NCI-H774 (cell line): ENCODE measurements at places on chromosomes 1 and 21.
A peak's percentile ranks its signal among the peaks of the same experiment; 100 is the strongest.

GRCh38 chr1:152718238-152718637 lies 10.3 kb downstream of the LCE4A start:
- DNase-seq = no peak

GRCh38 chr1:192581131-192581927 lies 5.8 kb downstream of the RGS1 start:
- DNase-seq = no peak

- no peak for DNase-seq
Measured at GRCh38 chr1:152577168-152577567, 3.1 kb downstream of the LCE3D start.

DNA sequence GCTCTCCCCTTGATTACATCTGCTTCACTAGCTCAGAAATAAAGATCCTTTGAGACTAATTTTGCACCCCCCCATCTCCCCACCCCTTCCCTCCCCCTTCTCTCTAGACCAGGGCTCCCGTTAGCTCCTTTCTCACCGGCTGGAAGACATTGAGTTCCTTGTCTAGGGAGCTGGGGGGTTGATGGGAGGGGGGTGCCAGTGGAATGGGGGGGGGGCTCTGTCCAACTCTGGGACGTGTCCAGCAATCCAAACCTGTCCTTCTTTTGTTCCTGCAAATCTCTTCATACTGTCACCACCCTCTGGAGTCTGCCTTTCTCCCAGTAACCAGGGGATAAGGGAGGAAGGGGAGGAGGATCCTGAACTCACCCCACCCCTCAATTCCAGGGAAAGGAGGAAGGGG lies 61.9 kb downstream of the RHBG start:
- no peak for DNase-seq

- DNase-seq = no peak
Measured at GRCh38 chr1:111903148-111903870, 86.2 kb downstream of the KCND3 start.

DNA sequence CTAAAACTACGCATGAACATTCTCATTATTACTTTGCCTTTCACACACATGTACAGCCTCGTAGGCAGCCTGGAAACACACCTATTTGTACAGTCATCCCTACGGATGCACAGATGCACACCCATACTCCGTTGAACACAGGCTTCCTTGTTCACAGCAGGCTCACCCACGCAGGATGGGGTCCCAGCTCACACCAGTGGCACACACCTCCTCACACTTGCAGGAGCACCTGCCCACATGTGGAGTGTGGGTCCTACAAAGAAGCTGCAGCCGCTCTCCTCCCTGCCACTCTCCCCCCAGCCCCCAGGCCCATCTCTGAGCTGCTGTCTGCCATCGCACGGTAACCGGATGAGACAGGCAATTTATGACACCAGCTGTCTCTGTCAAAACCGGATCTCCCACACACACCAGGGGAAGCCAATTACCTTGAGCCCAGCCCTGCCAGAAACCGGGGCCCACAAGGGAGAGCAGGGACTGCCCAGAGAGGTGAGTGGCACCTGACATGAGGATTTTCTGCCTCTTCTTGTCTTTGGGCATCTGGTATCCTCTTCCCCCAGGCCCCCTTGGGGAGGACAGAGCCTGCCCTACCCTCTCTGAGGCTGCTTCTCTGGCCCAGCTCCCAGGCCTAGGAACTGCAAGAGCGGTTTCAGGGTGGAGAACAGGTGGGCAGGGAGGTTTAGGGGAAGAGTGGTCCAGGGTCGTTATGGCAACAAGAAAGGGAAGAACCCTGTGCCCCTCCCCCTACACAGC lies 175.4 kb downstream of the IGSF21 start:
- DNase-seq = no peak

- no peak for DNase-seq
Measured at GRCh38 chr1:5098981-5099385, 444.6 kb downstream of the AJAP1 start.

GRCh38 chr1:110310300-110310699 lies 28.9 kb upstream of the RBM15 start:
- DNase-seq = no peak

GRCh38 chr1:159854116-159854692 lies 8.3 kb downstream of the VSIG8 start:
- peak; percentile 52 for DNase-seq

DNA sequence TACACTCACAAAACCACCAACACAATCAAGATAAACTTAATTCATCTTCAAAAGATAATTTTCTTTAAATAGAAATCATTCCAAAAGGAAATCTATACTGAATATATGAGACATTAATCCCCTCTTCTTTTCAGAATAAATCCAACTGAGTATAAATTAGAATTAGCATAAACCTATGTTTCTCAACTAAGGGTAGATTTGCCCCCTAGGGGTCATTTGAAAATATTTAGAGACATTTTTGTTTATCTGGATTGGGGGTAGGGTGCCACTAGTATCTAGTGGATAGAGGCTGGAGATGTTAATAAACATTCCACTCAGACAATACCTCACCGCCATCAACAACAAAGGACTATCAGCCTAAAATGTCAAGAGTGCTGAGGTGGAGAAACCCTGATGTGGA lies 6.5 kb upstream of the TNFSF4 start:
- DNase-seq = no peak

DNA sequence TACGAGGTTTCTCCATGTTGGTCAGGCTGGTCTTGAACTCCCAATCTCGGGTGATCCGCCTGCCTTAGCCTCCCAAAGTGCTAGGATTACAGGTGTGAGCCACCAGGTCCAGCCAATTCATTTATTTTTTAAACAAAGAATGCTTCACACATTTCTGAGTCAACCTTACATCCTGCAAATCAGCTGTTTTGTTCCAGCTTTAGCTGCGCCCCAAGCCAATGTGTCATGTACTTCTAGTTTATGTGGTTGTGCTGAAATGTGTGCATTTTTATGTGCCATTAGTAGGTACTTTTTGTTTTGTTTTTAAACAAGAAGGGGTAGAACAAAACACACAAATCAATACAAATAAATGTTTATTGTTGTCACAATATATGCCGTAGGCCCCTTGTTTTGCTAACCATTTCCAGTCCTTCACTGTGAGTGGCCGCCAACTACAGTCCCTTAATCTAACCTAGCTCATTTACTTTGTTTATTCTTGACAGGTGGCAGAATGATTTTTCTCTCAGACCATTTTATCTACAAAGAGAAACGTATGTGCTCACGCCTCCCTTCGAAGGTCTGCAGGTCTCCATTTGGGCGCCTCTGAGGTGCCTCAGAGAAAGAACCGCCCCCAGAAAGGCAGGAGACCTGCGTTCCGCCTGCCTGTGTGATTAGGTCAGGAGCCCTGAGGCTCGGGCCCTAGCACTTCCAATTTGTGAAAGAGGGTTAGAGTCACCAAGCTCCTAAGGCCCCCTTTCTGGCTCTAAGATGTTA lies 2.8 kb upstream of the CASQ2 start:
- peak; percentile 55 for DNase-seq

GRCh38 chr1:211639475-211640300 lies 35.7 kb downstream of the NEK2 start:
- DNase-seq = no peak

DNA sequence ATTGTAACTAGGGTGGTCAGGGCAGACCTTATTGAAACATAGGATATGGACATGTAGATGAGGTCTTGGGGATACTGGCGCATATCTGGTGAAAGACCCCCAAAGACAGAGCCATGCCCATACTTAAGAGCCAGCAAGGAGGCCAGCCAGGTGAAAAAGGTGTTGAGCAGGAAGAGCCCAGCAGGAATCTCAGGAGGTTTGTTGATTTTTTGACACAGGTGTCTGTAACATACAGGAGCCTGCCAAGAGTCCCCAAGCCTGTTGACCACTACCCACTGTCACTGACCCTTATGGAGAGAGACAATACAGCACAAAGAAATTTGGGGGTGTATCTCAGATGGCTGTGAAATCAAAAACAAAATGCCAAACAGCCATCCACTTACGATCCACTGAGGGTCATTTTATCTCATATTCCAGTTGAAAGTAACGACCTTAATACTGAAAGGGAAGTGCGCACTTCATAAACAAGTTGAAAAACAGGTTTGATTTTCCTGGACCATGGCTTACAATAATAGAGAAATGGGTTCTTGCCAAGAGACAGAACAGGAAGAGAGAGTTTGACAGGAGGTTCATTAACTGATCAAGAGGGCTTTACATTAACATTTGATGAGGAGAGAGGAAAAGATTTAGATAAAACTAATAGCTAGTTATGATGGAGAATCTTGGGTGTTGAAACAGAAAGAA lies 163.6 kb downstream of the GLUL start:
- DNase-seq = peak; percentile 16

DNA sequence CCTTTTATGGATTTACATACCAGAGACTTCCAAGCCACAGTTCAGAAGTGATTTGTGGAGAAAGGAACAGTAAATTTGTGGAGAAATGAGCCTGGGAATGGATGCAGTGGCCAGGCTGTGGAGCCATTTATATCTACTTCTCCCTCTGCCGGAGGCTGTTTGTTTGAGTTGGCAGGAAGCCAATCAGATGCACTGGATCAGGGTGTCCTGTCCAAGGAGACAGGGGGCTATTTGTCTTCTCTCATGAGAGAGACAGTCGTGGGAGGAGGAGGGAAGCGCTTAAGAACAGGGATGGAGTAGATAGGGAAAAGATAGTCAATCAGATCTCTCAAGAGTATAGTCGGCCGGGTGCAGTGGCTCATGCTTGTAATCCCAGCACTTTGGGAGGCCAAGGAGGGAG lies 2.8 kb upstream of the HAPLN2 start:
- peak; percentile 14 for DNase-seq

GRCh38 chr1:178541379-178541778 lies 28.5 kb downstream of the TEX35 start:
- DNase-seq = no peak

- no peak for DNase-seq
Measured at GRCh38 chr1:22545141-22545540, 18.1 kb upstream of the EPHA8 start.

DNA sequence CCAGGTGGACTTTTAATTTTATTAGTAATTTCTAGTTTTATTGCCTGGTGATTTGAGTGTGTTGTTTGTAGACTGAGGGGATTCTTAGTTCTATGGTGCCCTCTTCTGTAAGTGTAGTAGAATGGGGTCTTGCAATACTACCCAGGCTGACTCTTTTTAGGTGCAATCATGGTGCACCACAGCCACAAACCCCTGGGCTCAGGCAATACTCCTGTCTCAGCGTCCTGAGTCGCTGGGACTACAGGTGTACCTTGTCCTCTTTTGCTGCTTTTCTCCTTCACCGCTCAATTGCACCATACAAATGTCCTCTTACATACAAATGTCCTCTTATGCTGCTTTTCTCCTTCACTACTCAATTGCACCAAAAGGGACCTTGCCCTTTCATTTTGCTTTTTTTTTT lies 43.1 kb downstream of the SCP2 start:
- no peak for DNase-seq

- no peak for DNase-seq
Measured at GRCh38 chr1:112925015-112925414, 31.0 kb downstream of the SLC16A1 start.

- DNase-seq = no peak
Measured at GRCh38 chr1:107875689-107876088, 89.3 kb downstream of the VAV3 start.

DNA sequence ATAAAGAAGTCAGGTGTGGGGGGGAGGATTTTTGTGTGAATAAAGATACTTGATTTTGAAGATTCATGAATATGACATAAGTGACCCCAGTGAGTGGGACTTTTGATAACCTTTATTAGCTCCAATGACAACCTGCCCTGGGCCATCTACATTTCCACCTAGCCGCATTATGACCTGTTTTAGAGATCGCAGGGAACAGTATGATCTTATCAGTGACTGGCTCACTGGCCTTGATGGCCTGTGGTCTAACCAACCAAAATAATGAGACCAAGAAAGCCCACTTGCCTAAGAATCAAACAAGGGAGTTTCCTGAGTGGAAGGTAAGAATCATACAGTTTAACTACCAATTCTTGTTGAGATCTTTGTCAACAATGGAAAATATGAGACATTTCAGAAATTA lies 1.8 kb downstream of the ELAPOR1 start:
- DNase-seq = no peak

GRCh38 chr1:156021093-156021428 lies 310 bp upstream of the SSR2 start:
- no peak for DNase-seq

DNA sequence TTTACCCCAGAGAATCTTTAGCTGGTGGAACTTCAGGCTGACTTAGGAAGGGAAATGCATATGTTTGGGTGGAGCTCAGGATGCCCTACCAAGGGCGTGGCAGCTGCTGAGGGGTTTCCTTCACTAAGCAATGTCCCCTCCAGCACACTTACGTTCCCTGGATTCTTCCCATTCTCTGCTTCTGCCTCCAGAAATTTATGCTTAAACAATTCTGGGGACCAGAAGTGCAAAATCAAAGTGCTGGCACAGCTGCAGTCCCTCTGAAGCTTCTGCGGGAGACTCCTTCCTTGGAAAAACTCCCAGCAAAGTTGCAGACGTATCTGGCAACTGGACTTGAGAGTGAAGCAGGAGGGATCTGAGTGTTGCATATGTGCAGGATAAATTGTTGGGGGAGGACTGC lies 402.8 kb downstream of the PCP4 start:
- no peak for DNase-seq

DNA sequence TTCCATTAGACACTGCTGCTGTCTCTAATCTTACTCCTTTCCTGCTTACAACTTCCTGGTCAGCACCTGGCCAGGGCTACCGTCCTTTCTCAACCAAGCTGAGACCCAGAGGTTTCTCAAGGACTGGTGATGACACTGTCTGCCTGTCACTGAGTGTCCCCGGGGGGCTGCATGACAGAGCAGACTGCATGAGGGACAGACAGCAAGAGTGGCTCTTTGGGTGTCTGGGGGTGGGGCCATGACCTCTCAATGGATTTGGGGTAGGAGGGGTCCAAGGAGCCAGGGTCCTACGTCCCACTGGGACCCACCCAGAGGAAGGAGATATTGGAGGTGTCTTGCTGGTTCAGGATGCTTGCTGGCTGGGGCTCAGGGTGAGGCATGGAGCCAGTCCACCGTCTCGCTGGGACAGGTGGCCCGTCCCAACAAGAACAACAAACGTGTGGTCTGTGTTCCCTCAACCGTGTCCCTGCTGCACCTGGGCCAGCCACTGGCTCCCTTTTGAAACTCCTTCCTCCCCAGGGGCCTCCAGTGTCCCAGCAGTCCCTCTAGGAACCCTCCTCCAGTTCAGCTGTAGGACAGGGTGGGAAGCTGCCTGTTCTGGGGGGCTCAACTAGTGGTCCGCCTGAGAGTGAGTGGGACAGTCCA lies 344.6 kb upstream of the AJAP1 start:
- DNase-seq = no peak

GRCh38 chr1:193458628-193459027 lies 272.2 kb upstream of the B3GALT2 start:
- DNase-seq = no peak

DNA sequence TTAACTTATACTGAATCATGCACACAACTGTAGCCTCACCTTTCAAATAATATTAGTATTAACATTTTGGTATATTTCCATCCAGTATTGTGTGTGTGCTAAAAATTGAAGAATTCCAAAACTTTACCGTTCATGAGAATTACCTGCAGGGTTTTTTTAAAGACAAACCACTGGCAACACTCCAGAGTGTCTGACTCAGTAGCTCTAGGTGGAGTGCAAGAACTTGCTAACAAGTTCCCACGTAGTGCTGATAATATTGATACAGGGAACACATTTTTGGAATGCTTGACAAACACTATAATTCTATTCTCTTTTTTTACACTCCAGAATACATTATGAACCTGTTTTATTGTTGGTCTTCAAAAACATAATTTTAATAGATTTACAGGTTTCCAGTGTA lies 27.7 kb upstream of the SLC5A9 start:
- no peak for DNase-seq

- DNase-seq = no peak
Measured at GRCh38 chr1:211734359-211734758, 58.9 kb upstream of the NEK2 start.
